ENCODE measurements at places on chromosomes 2 and 18. TPM values are rescaled to one million over a fixed set of nuclear protein-coding genes. Genes with fewer than 3 reads are reported as not detected.

The ANKRD23 gene
- 3.5 TPM for total RNA-seq

The AQP12A gene
- not detected for total RNA-seq

The TXNDC2 gene
- total RNA-seq: not detected

The HSBP1L1 gene
- 43.6 TPM for total RNA-seq

The MDH1B gene
- total RNA-seq: not detected

The ABCB11 gene
- not detected for total RNA-seq

The DLGAP1 gene
- 0.53 TPM for total RNA-seq

The AFF3 gene
- not detected for total RNA-seq

The PIEZO2 gene
- total RNA-seq: not detected

The RAB6C gene
- total RNA-seq: not detected

The MRPL19 gene
- 65.3 TPM for total RNA-seq

The TMEM198 gene
- total RNA-seq: 5.6 TPM

The DHRS9 gene
- 0.33 TPM for total RNA-seq

The MLPH gene
- 67.8 TPM for total RNA-seq

The FZD7 gene
- 17.4 TPM for total RNA-seq

The METTL4 gene
- total RNA-seq: 5.1 TPM

The PLGLB1 gene
- total RNA-seq: not detected

The CXCR1 gene
- total RNA-seq: not detected

The CRYGB gene
- total RNA-seq: not detected

The DAW1 gene
- not detected for total RNA-seq

The ALLC gene
- not detected for total RNA-seq
